Right atrium auricular region (tissue), 2 donors: ENCODE measurements at places on chromosomes 4 and X. TPM values are rescaled to one million over a fixed set of nuclear protein-coding genes. Genes with fewer than 3 reads are reported as not detected.

- no peak overlapping the region for H3K4me3 ChIP-seq
- DNase-seq, result no peak
- H3K27ac ChIP-seq, result no peak overlapping the region
- no peaks in the 10 kb centered on the region for H3K36me3 ChIP-seq
Observed at GRCh38 chrX:111759686-111760085, 78.7 kb downstream of the ALG13 start.

- no peaks in the 10 kb centered on the region for H3K36me3 ChIP-seq
- DNase-seq, result no peak
- no peak overlapping the region for H3K4me3 ChIP-seq
- H3K27me3 ChIP-seq, result no peaks in the 10 kb centered on the region
- no peak overlapping the region for H3K27ac ChIP-seq
Observed at GRCh38 chr4:117400039-117400835, 314.9 kb upstream of the TRAM1L1 start.

GRCh38 chr4:88528861-88529260 lies 5.3 kb upstream of the PYURF start:
- H3K4me1 ChIP-seq, result no peaks in the 10 kb centered on the region
- no peak for DNase-seq
- no peak overlapping the region for H3K27ac ChIP-seq
- H3K27me3 ChIP-seq, result no peaks in the 10 kb centered on the region
- no peak overlapping the region for H3K4me3 ChIP-seq

DNA sequence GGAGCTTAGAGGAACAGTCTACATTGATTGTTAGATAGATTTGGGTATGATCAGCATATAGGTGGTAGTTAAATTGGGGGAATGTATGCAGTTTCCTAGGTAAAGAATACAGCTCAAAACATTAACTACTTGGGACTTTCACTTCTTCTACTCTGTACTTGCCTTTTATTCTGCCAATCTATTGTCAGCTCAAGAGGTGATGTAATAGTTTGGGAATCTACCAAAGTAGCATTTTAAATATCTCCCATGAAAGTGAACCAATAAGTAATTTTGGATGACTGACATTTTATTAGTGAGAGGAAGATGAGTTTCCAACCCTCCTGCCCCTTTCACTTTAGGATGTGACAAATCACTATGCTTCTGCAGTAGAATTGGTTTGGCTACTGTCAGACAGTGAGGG lies 43.4 kb downstream of the NUDT6 start:
- H3K4me3 ChIP-seq, result no peak overlapping the region
- no peak overlapping the region for H3K27ac ChIP-seq
- no peaks in the 10 kb centered on the region for H3K4me1 ChIP-seq
- H3K36me3 ChIP-seq, result peaks cover 4% of the 10 kb centered on the region
- no peaks in the 10 kb centered on the region for H3K27me3 ChIP-seq
- DNase-seq, result no peak

GRCh38 chrX:69236641-69237040 lies 71.4 kb upstream of the PJA1 start:
- no peak for DNase-seq
- H3K4me3 ChIP-seq, result no peak overlapping the region
- no peaks in the 10 kb centered on the region for H3K27me3 ChIP-seq
- H3K27ac ChIP-seq, result no peak overlapping the region
- no peaks in the 10 kb centered on the region for H3K4me1 ChIP-seq

GRCh38 chr4:8195431-8195830 lies 3.7 kb upstream of the SH3TC1 start:
- no peak for DNase-seq
- no peaks in the 10 kb centered on the region for H3K36me3 ChIP-seq
- H3K27ac ChIP-seq, result peak overlapping the region; percentile 14
- no peak overlapping the region for H3K4me3 ChIP-seq
- peaks cover 63% of the 10 kb centered on the region for H3K4me1 ChIP-seq
- no peaks in the 10 kb centered on the region for H3K27me3 ChIP-seq

DNA sequence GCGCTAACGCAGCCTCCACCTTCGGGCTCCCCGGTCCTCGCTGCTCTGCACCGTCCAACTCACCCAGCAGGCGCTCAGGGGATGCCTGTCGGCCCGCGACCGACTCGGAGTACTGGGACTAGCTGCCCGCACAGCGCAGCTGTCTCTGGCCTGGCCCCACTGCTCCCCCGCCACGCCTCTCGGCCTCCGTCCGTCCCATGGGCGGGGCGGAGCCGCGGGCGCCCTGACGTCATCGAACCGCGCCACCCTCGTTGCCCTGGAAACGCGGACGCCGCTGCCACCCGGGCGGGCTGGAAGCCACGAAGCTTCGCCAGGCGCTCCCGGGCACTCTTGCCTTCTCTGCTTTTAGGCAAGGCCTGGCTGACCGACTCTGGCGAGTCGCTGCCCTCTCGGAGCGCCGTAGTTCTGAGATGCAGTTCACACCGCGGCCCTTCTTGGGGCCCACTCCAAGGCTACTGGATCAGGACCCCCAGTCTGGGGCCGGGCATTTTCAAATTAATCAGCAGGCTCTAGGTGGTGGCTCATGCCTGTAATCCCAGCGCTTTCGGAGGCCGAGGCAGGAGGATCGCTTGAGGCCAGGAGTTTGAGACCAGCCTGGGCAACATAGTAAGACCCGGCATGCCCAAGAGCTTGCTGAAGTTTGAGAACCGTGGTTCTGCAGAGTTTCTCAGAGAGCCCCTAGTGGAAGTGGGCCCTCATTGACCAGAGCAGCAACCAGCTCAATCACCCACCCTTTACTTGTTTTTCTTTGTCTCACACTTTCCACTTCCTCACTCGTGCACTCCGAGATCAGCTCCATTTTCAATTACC lies 12.0 kb downstream of the ACOX3 start:
- peak overlapping the region; percentile 87 for H3K27ac ChIP-seq
- peak; percentile 87 for DNase-seq
- H3K27me3 ChIP-seq, result no peaks in the 10 kb centered on the region
- peaks cover 32% of the 10 kb centered on the region for H3K4me1 ChIP-seq
- H3K36me3 ChIP-seq, result no peaks in the 10 kb centered on the region

DNA sequence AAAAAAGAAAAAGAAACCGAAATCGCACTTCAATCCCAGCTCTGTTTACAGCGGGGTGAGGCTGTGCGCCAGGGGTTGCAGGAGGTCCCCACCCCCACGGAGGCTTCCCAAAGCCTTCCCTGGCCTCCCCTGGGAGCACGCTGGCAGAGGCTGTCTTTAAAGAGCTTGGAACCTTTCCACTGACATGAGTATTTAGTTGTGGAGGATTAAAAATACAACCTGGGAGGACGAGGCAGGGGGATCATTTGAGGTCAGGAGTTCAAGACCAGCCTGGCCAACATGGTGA lies 69.1 kb downstream of the PPP2R2C start:
- DNase-seq, result no peak
- peaks cover 7% of the 10 kb centered on the region for H3K27me3 ChIP-seq
- H3K27ac ChIP-seq, result no peak overlapping the region
- no peaks in the 10 kb centered on the region for H3K36me3 ChIP-seq
- no peak overlapping the region for H3K4me3 ChIP-seq
- H3K4me1 ChIP-seq, result no peaks in the 10 kb centered on the region

DNA sequence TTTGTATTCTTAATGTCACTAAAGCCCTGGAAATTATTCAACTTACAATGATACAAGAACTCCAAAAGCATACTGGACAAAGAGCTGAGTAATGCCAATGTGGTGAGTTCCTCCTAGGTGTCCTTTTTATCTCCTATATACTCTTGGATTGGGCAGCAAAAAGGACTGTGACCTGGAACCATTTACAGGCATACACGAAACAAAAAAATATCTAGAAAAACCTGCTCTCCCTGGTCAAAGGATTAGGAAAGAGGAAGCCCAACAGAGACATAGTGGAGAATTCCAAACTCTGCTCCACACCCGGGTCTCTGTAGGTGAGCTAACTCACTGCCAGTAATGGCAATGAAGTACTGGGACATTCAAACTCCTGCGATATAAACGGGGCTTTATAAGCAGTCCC lies 25.3 kb downstream of the SULT1B1 start:
- no peaks in the 10 kb centered on the region for H3K27me3 ChIP-seq
- DNase-seq, result no peak
- no peak overlapping the region for H3K4me3 ChIP-seq
- no peak overlapping the region for H3K27ac ChIP-seq
- no peaks in the 10 kb centered on the region for H3K36me3 ChIP-seq

DNA sequence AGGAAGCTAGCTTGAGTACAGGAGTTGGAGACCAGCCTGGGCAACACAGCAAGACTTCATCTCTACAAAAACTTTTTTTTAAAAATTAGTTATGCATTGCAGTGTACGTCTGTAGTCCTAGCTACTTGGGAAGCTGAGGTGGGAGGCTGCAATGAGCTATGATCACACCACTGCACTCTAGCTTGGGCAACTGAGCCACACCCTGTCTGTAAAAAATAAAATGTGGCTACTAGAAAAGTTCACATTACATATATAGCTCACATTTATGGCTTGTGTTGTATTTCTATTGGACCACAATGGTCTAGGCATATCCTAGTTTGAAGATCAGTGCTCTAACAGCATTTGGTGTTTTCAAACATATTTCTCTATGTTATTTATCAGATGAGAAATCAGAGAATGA lies 11.8 kb upstream of the CPEB2 start:
- H3K27ac ChIP-seq, result no peak overlapping the region
- H3K27me3 ChIP-seq, result no peaks in the 10 kb centered on the region
- no peak for DNase-seq
- no peak overlapping the region for H3K4me3 ChIP-seq

GRCh38 chrX:101993335-101993734 lies 61.5 kb upstream of the ZMAT1 start:
- H3K27me3 ChIP-seq, result no peaks in the 10 kb centered on the region
- H3K27ac ChIP-seq, result no peak overlapping the region
- H3K4me3 ChIP-seq, result no peak overlapping the region
- H3K4me1 ChIP-seq, result no peaks in the 10 kb centered on the region
- H3K36me3 ChIP-seq, result no peaks in the 10 kb centered on the region
- no peak for DNase-seq

- H3K4me3 ChIP-seq, result no peak overlapping the region
- no peaks in the 10 kb centered on the region for H3K4me1 ChIP-seq
- H3K27ac ChIP-seq, result no peak overlapping the region
- no peaks in the 10 kb centered on the region for H3K27me3 ChIP-seq
- H3K36me3 ChIP-seq, result no peaks in the 10 kb centered on the region
Observed at GRCh38 chr4:184104419-184105101, 113.1 kb downstream of the ENPP6 start.

The SMIM31 gene
- total RNA-seq, result not detected

The SMIM10L2A gene
- total RNA-seq, result 6.3 TPM

The SH3RF1 gene
- 7.8 TPM for total RNA-seq

The SHISA3 gene
- 15.5 TPM for total RNA-seq

The STX18 gene
- total RNA-seq, result 8.8 TPM

The EPGN gene
- 1.8 TPM for total RNA-seq

The XK gene
- total RNA-seq, result 5.1 TPM

The WDR44 gene
- total RNA-seq, result 14.7 TPM

The NPY2R gene
- 0.12 TPM for total RNA-seq
